HS-27A (cell line): ENCODE measurements at places on chromosomes 12 and 14.

- DNase-seq = no peak
Observed at GRCh38 chr12:1497161-1497560, 97.2 kb downstream of the FBXL14 start.

- no peak for DNase-seq
Observed at GRCh38 chr14:92701826-92702225, 46.6 kb downstream of the LGMN start.

GRCh38 chr12:51505360-51506105 is 80.9 kb downstream of the SLC4A8 start:
- DNase-seq = no peak

- DNase-seq = no peak
Observed at GRCh38 chr14:33642691-33643244, 308.1 kb downstream of the EGLN3 start.

GRCh38 chr12:58306266-58307000 is 365.1 kb downstream of the ATP23 start:
- no peak for DNase-seq

- DNase-seq = no peak
Observed at GRCh38 chr12:31853977-31854376, 105.2 kb upstream of the RESF1 start.

- DNase-seq = no peak
Observed at GRCh38 chr14:85619851-85620250, 89.9 kb downstream of the FLRT2 start.

DNA sequence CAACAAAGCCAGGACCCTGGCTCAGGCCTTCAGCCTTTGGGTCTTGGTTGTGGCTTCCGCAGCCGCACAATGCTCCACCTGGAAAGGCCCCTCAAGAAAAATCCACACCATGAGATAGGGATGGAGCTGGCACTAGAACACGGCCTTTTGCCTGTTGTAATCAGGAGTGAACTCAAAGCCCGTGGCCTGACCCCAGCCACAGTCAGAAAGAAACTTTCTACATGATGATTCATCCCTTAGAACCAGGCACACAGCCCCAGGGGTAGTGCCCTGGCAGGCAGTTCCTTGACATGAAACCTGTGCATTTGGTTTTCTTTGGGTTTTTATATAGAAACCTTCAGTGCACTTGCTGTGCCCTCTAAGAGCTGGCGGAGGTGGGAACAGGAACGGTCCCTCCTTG is 5.1 kb downstream of the CLMN start:
- DNase-seq = no peak

DNA sequence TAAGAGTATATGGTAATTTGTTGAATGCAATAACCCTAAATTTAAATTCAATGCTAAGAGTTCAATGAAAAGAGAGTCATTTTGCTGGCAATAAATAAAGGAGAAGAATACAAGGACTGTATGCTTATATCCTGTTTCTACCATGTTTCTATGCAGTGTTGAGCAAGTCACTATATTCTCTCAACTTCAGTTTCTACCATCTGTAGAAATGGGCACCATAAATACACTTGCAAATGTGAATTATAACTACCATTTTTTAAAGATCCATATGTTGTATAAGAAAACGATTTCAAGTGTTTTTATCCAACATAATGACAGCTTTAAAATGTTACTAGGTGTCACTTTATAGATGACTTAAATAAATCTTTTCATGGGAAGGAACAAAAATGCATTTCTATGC is 170.3 kb downstream of the CEP128 start:
- no peak for DNase-seq

DNA sequence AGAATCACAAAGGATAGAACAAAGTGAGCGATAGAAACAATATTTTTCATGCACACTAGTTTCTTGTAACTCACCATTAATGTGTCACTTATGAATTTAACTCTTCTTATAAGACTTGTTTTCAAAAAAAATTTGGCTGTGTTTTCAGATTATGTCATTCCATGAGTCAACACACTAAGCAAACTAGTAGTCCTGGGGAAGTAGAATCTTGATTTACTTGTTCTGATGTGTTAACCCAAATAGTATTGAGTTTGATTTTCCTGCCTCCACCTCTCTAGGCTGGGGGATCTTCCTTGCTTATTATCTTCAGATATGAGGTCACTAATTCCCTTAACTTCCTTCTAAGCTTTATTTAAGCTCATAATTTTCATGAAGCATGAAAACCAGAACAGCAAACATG is 151.0 kb upstream of the SEL1L start:
- no peak for DNase-seq

DNA sequence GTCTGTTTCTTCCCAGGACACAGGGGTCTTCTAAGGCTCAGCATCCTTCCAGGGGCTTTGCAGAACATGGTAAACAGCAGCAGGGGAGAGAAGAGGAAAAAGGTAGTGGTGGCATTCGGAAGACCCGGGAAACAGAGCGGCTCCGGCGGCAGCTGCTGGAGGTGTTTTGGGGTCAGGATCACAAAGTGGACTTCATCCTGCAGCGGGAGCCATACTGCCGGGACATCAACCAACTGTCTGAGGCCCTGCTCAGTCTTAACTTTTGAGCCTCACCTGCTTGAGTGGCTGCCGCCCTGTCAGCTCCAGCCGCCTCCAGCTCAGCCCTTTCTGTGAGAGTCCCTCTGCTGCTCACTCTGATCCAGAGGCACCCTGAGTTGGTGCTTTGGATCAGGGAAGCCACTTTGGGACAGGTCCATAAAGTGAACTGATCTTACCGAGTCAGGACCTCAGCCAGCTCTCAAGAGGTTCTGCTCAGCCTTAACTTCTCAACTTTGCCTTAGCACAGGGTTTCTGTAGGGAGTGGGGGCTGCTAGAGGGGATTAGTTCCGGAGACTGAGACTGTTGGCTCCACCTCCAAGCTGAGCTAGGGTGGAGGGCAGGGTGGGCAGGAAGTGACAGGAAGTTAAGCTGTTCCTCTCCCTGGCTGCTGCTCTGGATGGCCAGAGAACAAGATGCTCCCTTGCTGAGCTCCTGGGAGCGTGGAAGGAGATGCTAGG is 5.4 kb downstream of the SDR39U1 start:
- DNase-seq = no peak

- no peak for DNase-seq
Observed at GRCh38 chr12:4261655-4262054, 11.9 kb upstream of the CCND2 start.

DNA sequence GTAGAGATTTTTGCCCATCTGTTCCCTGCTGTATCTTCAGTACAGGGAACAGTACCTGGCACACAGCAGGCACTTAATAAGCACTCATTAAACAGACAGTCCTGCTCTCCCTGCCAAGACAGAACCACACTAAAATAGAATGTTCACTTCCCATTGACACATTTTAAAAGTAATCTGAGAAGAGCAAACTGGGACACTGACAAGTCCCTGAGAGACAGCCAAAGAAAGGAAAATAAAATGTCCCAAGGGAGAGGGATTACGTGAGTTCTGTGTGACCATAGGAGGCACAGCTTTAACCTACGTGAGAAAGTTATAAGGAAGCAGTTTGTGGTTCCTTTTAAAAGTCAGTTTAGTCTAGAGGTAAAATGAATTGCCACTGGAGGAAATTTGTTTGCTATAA is 43.9 kb upstream of the SYCP3 start:
- no peak for DNase-seq

DNA sequence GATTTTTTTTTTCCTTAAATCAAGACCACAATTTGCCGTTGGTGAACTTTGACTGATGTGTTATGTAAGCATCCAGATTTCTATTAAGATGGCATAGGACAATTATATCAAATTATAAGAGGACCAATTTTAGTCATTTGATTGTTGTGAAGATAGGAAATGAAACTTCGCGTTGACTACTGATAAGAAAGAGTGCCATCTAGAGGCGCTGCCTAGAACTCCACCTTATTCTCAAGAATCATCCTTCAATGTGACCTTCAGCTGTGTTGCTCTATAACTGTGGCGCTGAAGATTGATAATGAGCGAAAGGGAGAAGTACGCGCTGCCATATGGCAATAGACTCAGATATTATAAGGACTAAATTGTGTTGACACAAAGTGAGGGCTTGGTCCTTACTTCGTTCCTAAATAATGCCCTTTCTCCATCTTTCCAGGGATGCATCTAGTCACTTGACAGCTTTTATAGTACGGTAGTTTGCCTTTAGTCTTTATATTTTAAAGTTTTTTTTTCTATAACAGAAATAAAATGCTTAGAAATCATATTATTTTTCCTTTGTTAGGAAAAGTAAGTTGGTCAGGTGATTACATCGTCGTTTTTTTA is 350.8 kb upstream of the STXBP6 start:
- DNase-seq = no peak

DNA sequence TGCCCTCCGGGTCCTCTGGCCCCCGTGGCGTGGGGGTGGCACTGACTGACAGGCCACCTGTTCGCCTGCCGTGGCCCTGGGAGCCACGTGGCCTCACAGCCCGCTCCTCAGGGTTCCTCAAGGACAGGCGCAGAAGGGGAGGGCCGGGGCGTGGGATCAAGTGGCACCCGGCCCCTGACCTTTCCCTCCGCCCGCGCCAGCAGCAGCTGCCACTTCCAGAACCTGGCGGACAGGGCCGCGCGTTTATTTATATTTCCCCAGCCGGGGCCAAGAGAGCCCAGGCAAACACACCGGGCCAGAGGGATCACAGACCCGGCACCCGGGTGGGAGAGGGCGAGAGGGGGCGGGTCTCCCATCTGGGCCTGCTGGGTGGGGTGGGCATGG is 92.6 kb downstream of the RFLNA start:
- DNase-seq = no peak

GRCh38 chr14:68685419-68686204 is 107.3 kb downstream of the ZFP36L1 start:
- no peak for DNase-seq

DNA sequence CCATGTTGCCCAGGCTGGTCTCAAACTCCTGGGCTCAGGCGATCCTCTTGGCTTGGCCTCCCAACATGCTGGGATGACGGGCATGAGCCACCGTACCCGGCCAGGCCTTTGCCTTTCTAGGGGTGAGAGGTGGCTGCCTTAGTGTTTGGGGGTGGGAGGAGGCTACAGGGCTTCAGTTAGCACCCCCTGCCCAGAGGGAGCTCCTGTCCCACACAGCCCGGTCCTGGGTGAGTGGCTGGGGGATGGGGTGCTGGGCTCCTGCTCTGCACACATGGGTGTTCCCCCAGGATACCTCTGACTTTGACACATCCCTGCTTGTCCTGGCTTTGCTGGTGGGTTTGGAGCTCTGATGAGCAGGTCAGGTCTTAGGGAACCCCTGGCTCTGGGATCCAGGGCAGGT is 9.9 kb downstream of the ULK1 start:
- DNase-seq = no peak

DNA sequence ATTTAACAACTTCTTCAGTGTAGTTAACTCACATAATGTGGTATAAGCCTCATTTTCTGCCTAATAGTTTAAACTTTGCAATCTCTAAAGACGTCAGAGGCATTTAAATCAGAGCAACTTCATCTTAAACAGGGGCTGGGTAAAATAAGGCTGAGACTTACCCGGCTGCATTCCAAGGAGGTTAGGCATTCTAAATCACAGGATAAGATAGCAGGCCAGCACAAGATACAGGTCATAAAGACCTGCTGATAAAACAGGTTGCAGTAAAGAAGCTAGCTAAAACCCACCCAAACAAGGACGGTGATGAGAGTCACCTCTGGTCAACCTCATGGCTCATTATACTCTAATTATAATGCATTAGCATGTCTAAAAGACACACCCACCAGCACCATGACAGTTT is 115.6 kb upstream of the PKP2 start:
- DNase-seq = no peak

- DNase-seq = no peak
Observed at GRCh38 chr14:100381395-100382105, 58.4 kb downstream of the SLC25A47 start.

- DNase-seq = no peak
Observed at GRCh38 chr14:50516091-50516490, 16.3 kb downstream of the MAP4K5 start.

DNA sequence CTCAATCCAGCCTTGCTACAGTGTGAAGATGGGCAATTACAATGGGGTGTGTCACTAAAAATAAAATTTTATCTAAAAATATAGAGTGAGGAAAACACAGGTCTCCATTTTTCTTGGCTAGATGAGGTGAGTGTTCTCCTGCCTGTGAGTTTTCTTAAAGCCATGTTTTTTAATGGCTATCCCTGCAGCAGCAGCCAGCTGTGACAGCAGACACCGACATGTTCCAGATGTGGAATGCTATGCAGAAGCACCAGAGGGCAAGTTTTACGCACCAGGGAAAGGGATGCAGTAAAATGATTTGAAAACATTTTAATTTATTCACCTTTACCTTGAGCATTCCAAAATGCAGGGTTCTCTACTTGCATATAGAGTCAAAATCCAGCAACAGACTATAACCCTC is 577.0 kb upstream of the STXBP6 start:
- no peak for DNase-seq
